WTC11 (cell line): ENCODE measurements at places on chromosomes 7 and 10. TPM values are rescaled to one million over a fixed set of nuclear protein-coding genes. Genes with fewer than 3 reads are reported as not detected.

DNA sequence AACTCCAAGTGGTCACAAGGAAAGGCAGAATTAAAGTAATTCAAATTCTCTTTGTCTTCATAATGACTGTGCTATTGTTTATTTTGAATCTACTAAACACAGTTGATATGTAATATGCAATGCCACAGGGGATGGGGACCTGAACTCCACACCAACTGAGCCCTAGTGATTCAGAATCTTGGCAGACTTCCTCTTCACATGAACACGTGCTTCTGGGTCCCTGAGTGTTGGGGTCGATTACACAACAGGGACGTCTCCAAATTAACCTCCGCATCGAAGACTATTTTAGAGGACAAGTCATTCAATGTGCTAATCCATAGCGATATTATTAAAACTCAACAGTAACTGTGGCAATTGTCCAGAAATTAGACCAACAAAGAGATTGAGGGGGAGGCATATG lies 95.3 kb upstream of the CARD11 start:
- no peak for DNase-seq

Gene ADAMTS14
- 2.1 to 2.4 TPM (median 2.1 TPM) in 3 replicates for total RNA-seq

GRCh38 chr10:129730272-129730992 lies 233.6 kb downstream of the EBF3 start:
- DNase-seq: no peak

Gene ST8SIA6
- 1.9 to 3.5 TPM (median 2.7 TPM) in 3 replicates for total RNA-seq

DNA sequence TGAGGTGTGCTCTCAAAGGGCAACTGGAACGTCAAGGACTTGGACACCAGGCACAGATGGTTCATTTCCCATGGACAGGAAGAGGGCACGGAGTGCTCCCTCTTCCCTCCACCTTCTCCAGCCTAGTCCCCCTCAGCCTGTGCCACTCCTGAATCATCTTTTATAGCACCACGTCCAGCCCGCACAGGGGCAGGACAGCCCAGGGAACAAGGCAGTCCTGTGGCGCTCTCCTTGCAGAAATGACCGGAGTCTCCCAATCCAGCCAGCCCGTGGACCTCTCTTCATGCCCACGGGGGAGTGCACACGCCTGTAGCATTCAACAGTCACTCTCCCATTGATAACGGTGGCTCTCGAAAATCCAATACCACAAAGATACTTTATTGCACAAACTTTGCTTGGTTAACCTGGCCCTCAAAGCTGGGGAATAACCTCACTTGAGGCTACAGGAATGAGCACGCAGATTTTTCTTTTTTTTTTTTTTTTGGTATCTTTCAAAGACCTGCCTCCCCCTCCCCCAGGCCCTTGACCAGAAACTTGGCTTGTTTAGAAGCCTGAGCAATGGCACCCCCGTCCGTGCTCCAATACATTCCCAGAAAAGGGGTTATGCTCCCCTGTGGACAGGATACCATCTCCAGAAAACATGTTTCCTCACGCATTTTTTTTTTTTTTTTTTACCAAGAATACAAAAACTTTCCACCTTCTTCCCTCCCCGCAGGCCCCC lies 733 bp downstream of the PRKCQ start:
- DNase-seq: no peak

DNA sequence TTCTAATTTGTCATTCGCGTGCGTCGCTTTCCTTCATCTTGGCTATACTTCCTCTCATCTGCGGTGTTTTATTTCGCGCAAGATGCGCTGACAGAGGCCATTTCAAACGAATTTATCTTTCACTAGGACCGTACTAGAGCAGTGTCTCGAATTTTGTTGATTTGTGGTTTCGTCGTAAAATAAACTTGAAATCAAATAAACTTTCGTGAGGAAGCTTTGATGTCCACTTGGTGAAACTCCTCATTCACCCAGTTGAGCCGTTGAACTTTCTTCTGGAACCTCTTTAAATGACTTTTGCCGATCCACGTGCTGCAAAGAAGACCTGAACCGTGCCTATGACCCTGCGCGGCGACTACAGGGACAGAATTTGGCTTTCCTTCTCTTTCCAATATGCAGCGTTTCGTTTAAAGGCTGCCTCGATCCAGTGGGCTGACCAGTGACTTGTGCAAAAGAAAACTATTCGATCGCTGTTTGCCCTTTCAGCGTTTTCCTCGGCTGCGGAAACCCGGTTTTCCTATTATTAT lies 163.9 kb upstream of the PPP1R3A start:
- DNase-seq: no peak

GRCh38 chr7:113873554-113874151 lies 45.2 kb downstream of the PPP1R3A start:
- DNase-seq: no peak

Gene WNT8B
- 0.68 to 1.1 TPM (median 0.85 TPM) in 3 replicates for total RNA-seq

DNA sequence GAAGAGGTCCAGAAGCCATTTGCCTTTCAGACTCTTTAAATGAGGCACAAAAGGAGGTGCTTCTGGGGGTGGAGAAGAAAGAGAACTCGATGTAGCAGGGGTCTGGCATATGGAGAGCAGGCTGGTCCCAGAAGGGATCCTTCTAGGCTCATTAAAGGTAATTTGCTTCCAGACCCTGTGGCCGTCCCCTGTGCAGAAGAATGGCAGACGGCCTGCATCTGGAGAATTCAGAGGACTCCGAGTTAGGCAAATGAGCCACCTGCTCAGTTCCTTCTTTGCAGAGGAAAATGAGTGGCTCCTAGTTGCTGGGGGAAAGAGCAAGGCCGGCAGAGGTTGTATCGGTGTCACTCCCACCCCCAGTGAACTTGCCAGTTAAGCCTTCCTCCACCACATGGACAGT lies 73.8 kb upstream of the FAM180A start:
- DNase-seq: no peak

Gene LDB3
- total RNA-seq: 0.42 to 0.96 TPM (median 0.46 TPM) in 3 replicates

DNA sequence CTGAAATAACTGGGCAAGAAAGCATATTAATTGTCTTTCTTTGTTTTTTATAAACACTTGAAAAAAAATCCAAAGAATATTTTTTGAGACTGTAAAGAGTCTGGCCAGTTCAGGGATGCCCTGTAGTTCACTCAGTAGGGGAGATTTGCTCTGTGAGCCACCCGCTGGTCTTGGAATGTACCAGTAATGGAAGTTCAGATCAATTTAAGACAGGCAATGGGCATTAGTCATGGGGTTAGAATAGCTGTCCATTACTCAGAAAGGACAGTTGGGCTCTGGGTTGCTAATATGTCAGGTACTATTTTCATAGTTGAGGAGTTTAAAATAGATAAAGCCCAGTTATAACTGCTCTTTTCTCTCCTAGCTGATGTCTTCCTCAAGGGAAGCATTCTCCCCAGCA lies 38.7 kb downstream of the A1CF start:
- no peak for DNase-seq

GRCh38 chr10:811379-812175 lies 119.9 kb downstream of the LARP4B start:
- no peak for DNase-seq

Gene GARIN1A
- total RNA-seq: 0.14 to 0.15 TPM in 2 of 3 replicates, not detected in the other

DNA sequence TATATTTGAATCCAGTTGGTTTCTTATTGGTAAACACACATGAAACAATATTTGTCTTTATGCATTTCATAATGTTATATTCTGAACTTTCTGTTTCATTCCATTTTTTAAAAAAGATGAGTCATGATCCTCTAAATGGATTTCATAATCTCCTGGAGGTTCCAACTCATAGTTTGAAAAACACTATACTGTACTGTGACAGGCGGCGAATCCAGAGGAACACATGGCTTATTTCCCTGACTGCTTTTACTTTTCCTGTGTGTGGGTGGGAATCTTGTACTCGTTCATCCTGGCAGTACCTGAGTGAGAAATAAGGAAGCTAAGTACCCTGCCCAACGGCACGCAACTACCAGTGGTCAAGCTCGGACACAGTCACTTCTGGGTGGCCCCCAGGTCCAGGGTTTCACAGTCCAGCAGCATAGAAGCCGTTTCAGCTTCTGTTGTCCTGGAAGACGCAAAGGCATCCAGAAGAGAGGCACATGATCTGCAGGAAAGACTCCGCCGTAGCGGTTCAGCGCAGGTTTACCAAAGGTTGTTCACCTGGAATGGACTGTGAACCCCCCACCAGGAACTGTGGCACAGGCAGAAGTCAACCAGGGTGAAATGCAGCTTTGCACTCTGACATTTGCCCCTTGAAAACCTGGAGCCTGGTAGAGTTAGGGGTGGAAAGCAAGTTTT lies 117.7 kb downstream of the CCNY start:
- DNase-seq: no peak

DNA sequence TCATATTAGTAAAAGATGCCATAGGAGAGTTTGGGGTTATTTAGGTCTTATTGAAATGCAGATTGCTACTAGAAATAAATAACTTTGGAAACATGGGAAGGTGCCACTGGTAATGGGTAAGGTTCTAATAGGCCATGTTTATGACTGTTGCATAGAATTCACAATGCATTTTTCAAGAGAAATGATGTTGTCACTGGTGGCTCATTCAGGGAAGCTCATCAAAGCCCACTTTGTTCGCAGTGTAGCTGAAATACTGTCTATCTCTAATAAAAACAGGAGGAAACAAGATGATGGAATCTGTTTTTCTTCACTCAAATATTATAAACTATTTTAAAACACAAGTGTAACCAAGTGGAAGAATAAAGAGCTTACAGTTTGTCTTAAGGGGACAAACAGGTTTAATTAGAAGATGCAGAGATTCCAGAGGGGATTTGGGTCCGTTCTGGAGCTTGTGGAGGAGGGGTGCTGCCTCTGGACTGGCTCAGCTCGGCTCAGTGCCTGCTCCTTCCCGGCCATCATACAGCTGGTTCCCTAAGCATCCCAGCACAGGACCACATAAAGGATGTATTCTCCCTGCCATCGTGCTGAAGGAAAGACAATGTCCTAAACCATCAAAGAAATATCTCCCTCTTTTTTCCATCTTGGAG lies 20.4 kb downstream of the OPALIN start:
- no peak for DNase-seq

DNA sequence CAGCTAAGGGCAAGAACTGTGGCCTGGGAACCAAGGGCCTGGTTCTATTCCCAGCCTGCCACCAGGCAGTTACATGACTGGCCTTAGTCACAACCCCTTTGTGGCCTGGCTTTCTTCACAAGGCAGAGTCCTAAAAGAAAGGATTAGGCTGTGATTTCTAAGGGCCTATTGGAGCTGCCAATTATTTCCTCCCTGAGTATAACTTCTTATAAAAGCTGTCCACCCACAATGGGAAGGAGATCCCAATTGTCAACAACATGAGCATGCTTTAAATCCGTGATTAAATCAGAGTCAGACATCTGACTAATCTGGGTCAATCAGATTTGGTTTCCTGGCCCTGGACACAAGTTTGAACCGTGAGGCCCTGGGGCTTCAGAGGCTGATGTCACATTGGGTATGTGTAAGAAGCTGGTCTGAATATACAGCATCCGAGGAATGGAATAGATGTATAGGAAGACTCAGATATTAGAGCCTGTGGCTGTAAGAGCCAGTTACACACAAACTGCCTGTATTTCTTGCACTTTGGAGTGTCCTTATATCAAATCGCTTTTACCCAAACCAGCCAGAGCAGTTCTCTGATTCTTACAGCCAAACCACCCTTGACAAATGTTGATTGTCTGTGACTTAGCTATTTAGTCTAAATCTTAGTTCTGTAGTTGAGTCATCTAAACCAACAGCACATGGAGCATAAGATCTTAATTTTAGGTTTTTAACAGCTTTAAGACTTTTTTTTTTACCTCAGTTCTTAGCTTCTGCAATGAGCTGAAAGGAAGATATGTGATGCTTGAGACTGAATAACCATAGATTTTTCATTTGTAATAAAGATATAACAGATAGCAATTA lies 61.3 kb downstream of the ABCB4 start:
- DNase-seq: no peak

DNA sequence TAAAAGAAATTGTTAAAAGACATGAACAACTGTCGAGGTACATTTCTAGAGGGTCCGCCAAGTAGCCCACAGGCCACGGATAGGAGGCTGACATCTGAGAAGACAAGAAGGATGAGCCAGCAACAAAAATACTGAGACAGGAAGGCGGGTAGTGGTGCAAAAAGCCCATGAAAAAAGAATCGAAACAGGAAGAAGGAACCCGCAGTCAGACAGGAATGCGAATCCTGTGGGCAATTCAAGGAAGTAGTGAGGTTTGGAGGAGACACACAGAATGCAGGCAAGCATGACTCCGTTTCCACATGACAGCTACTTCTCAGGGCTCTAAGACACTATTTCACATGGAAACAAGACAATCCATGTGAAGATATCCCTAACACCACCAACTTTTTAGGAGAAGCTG lies 125.2 kb downstream of the DOCK4 start:
- DNase-seq: no peak

DNA sequence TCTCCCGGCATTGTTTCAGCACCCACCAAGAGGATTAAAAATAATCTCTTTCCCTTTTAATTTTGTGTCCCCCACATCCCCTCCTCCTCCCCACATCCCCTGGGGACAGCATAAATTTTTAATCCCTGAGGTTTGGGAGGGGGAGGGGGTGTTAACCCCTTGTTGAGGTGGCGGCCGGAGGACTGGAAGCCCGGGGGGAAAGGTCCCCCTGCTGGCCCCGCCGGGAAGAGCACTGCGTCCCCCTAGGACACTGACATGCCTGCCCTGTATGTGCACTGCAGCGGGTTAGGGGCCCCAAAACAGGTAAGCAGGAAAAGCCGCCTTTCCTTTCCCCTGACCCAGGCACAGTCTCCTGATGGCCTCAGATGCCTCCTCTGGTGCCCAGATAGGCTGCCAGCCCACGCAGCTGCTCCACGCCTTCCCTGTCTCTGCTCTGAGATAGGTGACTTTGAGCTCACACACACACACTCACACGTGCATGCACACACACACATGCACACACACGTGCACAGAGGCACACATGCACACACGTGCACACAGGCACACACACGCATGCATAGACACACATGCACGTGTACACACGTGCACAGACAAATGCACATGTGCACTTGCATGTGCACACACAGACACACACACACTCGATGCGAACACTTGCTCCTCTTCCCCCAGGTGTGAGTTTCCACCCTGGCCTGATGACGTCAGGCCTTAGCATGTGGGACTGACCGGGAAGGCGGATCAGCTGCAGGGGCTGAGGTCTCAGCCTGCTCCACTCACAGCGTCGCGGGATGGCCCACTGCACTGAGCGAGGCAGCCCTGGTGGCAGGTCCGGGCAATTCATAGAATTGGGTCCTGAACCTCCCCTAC lies 12.3 kb downstream of the CNPY1 start:
- DNase-seq: peak; percentile 83

- no peak for DNase-seq
Observed at GRCh38 chr10:100742936-100743335, 2.4 kb upstream of the PAX2 start.

GRCh38 chr7:157527686-157528085 lies 190.9 kb downstream of the DNAJB6 start:
- no peak for DNase-seq

- no peak for DNase-seq
Observed at GRCh38 chr10:69044546-69044945, 43.4 kb upstream of the SRGN start.
